Activated B cell treated with CpG ODN at 0.5 μM for 24 hours (primary cell): ENCODE measurements at places on chromosomes 5 and 9.

GRCh38 chr5:138657360-138657759 is 82.2 kb upstream of the HSPA9 start:
- DNase-seq = no peak

DNA sequence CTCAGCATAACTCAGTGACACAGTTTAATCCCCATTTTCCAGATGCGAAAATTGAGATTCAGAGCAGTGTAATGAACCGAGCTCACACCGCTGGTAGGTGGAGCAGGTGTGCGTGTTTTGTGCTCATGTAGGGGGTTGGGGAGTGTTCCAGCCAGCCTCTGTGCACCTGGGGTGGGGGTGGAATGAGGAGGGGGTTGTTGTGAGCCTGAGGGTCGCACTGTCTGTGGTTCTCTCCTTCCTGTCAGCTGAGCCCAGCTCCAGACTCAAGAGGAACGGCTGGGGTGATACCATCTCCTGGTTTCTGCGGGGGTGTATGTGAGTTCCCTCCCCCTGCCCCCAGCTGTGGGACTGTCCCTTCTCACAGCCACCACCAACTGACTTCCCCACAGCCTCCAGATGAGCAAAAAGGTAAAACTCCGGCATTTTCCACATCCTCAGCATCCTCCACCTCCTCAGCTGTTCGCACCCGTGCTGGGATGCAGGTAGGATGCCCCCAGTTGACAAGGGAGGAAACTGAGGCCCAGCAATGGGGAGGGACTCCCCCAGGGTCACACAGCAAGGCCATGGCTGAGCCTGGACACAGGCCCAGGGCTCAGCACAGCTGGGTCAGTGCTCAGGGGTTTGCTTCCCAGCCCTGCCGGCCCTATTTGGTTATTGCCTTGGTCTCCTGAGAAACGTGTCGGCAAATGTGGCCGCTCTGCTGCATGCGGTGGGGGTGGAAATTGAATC is 2.1 kb downstream of the SH2D3C start:
- peak; percentile 60 for DNase-seq

GRCh38 chr9:125990793-125991220 is 243.6 kb downstream of the PBX3 start:
- DNase-seq = no peak

DNA sequence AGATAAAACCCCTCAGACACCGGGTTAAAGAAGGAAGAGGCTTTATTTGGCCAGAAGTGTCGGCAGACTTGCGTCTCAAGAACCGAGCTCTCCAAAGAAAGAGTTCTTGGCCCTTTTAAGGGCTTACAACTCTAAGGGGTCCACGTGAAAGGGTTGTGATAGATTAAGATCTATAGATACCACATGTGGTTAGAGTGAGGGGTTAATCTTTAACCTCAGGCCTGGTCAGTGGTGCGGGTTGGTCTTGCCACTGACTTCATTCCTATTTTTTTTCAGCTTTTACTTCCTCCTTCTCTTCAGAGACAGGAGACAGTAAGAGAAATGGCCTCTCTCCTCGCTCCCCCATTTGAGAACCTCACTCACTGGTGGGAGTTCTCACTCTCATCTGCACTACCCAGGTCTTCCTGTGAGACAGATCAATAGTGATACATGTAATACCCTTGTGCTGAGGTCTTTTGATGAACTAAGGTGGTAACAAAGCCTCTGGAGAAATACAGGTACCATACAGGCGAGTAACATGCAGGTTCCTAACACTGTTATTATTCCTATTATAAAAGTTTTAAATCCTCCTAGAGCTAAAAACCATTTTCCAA is 52.4 kb upstream of the COX7C start:
- no peak for DNase-seq
